ENCODE measurements at places on chromosomes 11 and 22.

DNA sequence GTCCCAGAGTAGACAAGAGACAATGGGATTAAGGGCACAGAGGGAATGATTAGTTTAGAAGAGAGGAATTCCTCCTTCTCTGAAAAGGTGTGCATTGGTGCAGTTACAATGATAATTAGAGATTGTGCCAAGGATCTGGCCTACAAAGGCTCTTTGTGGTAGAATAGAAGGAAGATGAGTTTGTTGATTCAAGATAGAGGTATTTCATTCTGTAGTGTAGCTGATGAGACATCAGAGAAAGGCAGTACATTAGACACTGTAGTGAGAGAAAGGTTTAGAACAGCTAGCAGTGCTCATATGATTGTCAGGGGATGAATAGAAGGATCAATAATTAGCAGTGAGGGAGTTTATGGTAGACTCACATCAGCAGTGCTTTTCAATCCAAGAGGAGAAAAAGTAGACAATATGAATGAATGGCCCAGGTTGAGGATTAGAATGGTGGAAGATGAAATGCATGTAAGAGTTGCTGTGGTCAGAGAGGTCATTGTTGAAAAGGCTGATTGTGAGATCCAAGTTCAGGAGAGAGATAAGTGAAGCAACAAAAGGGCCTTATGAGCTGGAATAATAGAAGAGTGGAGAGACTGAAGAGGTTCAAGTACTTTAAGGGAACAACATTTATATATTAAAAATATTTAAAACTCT is 28.9 kb downstream of the SIK2 start:
- no peak overlapping the region for H3K4me3 ChIP-seq
- no peak for DNase-seq
- peaks cover 18% of the 10 kb centered on the region for H3K4me1 ChIP-seq

DNA sequence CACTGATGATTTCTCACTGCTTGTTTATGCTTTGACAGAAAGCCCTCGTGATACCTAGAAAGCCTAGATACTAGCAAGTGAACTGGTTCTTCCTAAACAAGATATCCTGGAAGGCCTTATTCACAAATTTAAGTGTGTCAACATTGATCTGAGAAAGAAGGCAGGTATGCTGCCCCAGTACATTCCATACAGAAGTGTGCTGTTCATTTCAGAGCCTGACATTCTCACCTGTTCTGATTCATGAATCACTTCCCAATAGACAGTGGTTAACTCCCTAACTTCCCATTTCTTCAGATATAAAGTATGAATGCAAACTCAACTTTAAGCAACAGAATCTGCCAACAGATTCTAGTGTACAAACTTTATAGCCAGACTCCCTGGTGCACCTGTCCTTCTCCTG is 15.5 kb upstream of the RASSF10 start:
- H3K36me3 ChIP-seq: no peaks in the 10 kb centered on the region
- H3K4me3 ChIP-seq: no peak overlapping the region
- peaks cover 11% of the 10 kb centered on the region for H3K4me1 ChIP-seq
- peak; percentile 68 for DNase-seq
- no peak overlapping the region for H3K27ac ChIP-seq

GRCh38 chr22:50153756-50154140 is 16.8 kb upstream of the PANX2 start:
- H3K27ac ChIP-seq: no peak overlapping the region
- no peak for DNase-seq
- H3K36me3 ChIP-seq: no peaks in the 10 kb centered on the region
- H3K4me1 ChIP-seq: no peaks in the 10 kb centered on the region
- H3K4me3 ChIP-seq: no peak overlapping the region

DNA sequence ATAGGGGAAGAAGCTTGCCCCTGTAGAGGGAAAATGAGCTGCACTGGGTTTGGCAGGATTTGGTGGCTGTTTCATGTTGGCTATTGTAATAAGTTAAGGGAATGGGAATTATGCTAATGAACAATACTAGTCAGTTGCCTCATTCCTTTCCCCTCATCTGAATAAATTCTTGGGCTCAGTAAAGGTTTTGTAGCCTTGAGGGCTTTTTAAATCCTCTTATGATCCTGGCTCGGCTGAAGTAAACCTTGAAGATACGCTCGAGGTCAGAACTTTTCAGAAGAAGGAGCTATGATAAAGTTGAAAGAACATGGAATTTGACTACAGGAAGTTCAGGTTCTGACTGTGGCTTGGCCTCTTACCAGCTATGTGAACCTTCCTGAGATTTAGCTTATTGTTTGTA is 448.7 kb downstream of the RAB38 start:
- peak; percentile 55 for DNase-seq
- H3K4me1 ChIP-seq: peaks cover 11% of the 10 kb centered on the region
- no peaks in the 10 kb centered on the region for H3K36me3 ChIP-seq

- no peak overlapping the region for H3K4me3 ChIP-seq
- H3K27me3 ChIP-seq: no peaks in the 10 kb centered on the region
- DNase-seq: no peak
- H3K4me1 ChIP-seq: no peaks in the 10 kb centered on the region
- no peak overlapping the region for H3K27ac ChIP-seq
Observed at GRCh38 chr11:80343436-80343835, 902.6 kb upstream of the TENM4 start.
